ENCODE measurements at places on chromosomes 6 and 20.

- no peak for DNase-seq
These were observed 182.5 kb upstream of the JARID2 start for GRCh38 chr6:15063253-15063853.

GRCh38 chr6:160756871-160757270 lies 54.8 kb downstream of the PLG start:
- no peak for DNase-seq

DNA sequence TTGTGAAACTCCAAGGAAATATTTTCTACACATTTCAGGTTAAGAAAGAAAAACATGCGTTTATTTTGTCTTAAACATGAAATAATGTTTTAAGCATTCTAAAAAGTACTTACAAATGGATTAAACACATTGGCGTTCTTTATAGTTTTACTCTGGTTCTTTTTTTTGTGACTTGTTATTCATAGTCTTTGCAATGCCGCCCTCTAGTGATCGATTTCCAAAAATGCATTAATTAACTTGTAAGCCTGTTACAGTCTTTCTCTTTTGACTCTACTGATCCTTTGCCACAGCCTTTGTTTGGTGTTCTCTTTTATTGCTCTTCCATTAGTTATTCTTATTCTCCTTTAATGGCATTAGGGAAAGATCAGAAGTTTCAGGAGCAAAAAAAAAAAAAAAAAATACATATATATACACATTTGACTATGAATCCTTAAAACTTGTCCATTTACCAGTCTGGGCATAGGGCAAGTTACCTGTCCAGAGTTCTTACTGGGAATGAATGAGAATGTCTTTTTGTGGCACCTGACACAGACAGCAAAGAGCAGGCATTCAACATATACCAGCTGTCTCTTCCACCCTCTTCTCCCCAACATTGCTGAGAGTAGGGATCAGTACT lies 59.9 kb downstream of the MACROD2 start:
- DNase-seq, result no peak

GRCh38 chr20:16459019-16459700 lies 114.1 kb downstream of the KIF16B start:
- DNase-seq, result no peak

GRCh38 chr20:44014807-44015732 lies 100.4 kb downstream of the TOX2 start:
- DNase-seq, result no peak

- DNase-seq, result no peak
These were observed 190.7 kb downstream of the C6orf118 start for GRCh38 chr6:165118736-165119135.

- no peak for DNase-seq
These were observed 480.5 kb upstream of the SULF2 start for GRCh38 chr20:48265791-48266190.

Measured in activated naive CD4-positive, alpha-beta T cell (primary cell).